ENCODE measurements at places on chromosomes 5 and 9.

DNA sequence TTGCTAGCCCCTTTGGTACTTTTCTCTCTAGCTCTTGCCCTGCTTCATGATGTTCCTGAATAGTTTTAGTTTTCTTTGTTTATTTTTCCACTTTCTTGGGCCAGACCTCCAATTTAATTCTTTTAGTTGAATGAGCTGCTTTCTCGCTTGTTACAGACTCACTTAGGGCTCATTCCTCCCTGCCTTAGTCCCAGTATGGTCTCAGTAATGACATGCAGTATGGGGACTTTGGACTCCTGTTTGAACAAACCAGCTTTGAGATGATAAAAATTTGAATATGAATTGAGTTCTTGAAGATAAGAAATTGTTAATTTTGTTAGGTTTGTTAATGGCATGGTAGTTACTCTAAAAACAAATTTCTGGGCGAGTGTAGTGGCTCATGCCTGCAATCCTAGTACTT lies 284.8 kb upstream of the DMRT1 start:
- no peak for DNase-seq

DNA sequence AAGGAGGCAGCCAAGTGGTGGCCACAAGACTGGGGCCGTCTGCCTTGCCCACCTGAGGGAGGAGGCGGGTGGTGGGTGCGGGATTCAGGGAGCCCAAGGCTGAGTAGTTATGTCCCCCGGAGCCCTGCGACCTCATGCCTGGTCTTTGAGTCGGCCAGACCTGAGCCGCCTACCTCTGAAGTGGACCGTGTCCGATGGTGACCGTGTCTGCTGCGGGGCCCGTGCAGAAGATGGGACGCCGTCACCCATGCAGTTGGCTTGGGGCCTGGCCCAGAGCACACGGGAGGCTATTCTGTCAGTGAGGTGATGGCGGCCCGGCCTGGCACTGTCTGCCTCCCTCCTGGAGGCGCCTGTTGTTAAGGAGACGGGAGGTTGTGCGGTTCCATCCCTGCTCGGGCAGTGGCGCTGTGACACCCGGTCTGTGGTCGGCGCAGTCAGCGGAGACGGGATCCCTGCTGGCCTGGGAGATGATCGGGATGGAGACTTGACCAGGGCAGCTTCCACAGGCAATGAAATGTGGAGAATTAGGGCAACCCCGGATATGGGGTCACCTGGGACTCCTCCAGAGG lies 62.5 kb upstream of the FCN2 start:
- DNase-seq = no peak

DNA sequence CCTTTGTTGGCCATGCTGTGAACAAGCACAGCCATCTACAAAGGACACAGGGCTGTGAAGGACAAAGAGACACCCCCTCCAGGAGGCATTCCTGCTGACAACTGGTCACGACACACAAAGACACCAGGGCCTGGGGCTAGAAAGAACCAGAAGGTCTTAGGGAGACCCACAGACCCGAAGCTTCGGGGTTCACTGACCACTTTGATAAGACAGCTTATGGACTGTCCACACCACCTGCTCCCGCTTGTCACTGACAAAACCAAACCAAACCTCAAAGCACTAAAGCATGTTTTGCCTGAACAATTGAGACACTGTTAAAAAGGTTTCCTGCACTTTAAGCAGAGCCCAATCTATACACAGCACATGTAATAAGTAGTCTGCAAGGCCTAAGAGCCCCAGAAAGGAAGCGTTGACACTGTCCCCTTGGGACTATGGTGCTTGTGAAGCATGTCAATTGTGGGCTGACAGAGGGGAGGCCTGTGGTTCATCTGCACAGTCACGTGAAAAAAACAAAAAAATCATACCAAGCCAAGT lies 185.0 kb downstream of the GAPVD1 start:
- no peak for DNase-seq

DNA sequence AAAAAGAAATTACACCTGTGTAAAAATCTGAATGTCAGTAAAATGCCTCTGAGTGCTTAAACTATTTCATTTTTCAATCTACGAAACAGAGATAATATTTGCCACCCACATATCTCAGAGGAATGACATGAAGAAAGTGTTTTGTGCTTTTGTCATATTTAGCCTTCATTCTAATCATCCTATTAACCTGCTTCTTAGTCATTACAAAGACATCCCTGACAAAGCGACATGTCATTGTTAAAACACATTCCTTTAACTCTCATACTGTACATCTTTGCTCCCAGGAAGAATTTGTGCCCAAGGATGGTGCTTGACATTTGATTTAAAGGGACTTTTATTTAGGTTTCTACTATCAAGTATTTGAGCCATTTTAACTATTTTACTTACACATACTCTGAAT lies 275.9 kb downstream of the DMRTA1 start:
- peak; percentile 4 for DNase-seq

GRCh38 chr5:71894091-71894490 lies 175.0 kb downstream of the CARTPT start:
- DNase-seq = no peak

DNA sequence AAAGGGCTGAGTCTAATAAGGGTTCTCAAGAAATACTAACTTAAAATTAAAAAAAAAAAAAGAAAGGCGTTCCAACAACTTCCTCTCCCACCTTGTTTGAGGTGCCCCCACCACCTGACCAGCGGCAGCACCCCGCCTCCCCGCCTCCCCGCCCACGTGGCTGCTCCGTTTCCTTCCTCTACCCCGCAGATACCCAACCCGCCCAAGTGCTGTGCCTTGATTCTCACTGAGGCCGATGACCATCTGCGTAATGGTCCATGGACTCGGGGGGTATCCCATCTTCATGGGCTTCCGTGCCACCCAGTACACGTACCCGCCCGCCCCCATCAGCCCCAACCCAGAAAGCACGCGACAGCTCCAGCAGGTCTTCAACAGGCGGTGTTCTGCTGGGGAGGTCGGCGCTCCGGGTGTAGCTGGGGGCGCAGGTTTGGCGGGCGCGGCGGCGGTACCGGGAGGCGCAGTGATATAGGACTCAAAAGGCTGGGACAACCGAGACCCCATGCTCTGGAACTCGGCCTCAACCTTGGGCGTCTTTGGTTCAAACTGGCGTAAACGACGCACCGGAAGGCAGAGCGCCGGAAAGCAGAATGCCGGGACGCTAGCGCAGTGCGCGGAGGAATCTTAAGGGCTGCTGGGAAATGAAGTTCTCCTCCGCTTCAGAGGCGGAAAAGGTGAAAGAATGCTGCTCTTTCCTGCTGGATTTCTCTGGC lies at the start of gene DMAC1:
DMAC1 (minus strand) TSS at position 545 of the 710 bp plus-strand sequence; CDS start at position 501, 44 bp downstream.
- DNase-seq = peak; percentile 86

GRCh38 chr9:81562231-81563019 lies 126.9 kb downstream of the TLE1 start:
- DNase-seq = peak; percentile 92

- no peak for DNase-seq
Observed at GRCh38 chr9:126166291-126166690, 160.3 kb upstream of the MVB12B start.

DNA sequence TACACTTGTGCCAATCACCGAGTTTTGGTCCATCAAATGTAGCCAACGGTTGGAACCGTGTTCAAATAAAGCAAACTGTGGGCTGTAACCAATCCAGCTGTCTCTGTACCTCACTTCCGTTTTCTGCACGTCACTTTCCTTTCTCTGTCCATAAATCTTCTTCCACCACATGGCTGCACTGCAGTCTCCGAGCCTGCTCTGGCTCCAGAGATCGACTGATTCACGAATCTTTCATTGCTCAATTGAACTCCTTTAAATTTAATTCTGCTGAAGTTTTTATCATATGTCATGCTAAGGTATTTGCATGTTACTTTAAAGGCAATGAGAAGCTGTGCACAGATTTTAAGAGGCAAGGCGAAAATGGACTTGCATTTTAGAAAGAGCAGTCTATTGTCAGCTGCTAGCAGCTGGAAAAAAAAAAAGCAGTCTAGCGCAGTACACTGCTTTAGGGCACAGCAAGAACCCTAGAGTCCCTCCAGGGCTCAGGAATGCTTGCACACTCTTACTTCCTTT lies 13.2 kb downstream of the TTC39B start:
- peak; percentile 11 for DNase-seq

DNA sequence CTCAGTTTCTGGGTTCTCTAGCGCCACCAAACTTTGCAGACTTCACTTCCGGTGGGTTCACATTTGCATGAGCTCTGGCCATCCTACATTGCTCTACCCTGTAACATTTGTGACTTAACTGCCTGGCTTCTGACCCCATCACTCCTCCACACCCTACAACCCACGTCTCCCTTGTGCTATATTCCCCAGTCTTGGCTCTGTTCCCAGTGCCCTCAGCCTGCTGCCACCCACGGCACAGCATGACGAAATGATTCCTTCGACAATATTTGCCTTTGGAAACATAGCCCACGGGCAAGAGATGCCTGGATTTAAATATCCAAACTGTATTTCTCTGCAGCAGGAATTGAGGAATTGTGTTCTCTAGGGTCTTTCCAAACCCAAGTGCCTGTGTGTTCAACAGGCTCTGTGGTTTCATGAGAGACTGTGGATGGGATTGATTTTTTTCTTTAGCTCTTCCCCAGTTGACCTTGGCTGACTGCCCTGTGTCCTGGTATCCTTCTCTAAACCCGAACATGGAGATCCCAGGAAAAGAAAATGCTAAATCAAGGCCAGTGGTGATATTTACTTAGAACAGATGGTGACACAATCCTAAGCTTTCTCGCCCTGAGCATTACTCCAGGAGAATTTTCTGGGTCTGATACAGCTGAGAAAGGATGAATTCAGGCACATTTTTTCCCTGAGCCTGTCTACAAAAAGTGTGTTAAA lies 44.4 kb upstream of the GRIA1 start:
- DNase-seq = no peak

DNA sequence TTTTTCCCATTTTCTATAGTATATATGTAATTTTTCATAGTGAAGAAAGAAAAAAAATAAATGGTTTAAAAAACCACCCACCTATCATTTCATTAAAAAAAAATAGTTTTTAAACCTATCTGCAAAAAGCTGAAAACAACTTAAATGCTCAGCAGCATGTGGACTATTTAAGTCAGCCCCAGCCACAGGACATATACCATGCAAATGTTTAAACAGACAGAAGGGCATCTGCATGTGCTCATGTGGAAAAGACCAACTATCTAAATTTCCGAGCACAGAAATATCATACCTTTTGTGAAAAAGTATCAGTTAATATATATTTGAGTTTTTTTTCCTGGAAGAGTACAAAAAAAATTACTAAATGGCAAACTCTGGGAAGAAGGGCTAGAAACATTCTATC lies 143.4 kb downstream of the EPB41L4A start:
- no peak for DNase-seq

- DNase-seq = peak; percentile 42
Observed at GRCh38 chr5:148776780-148777179, 49.6 kb upstream of the ADRB2 start.

GRCh38 chr9:136024696-136025316 lies 63.6 kb upstream of the UBAC1 start:
- no peak for DNase-seq

DNA sequence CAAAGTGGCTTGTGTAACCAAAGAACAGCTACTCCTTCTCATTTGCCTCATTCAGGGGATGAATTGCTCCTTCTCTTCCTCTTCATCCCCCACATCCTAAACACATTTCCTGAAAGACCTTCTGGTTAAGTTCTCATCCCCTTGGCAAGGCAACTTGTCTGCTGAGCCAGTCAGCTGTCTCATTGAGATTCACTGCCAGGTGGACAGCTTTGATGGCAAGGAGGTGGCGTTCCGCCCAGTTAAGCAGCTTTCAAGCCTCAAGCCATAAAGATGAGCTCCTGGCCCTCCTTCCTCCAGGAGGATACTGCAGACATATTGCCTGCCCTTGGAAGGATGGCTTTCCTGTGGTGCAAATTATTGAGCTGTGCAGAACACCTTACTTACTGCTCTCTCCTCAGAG lies 448.6 kb upstream of the MPDZ start:
- DNase-seq = no peak

GRCh38 chr5:66892716-66893115 lies 296.5 kb downstream of the MAST4 start:
- no peak for DNase-seq

DNA sequence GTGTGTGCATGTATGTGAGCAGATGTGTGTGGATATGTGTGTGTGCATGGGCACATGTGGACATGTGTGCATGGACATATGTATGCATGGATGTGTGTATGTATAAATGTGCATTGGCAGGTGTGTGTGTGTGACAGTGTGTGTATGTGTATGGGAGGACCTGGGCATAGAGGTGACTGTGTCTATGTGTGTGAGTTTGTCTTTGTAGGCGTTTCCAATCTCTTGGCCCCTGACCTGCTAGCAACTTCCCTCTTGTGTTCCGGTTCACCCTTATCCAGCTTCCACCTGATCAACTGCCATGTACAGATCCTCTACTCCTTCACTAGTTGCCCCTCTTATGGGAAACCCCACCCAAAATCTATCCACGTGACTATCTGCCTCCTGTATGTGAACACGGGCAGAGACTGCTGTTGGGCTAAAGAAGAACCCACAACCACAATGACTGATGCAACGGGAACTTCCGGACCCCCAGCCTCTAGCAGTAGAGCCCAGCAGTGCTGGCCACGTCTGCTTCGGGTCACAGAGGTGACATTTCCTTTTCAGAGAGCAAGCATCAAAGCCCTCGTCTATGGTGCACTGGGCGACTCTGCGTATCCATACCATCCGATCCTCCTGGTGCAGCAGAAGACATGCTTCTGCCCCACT lies 24.9 kb upstream of the GADD45G start:
- DNase-seq = no peak

DNA sequence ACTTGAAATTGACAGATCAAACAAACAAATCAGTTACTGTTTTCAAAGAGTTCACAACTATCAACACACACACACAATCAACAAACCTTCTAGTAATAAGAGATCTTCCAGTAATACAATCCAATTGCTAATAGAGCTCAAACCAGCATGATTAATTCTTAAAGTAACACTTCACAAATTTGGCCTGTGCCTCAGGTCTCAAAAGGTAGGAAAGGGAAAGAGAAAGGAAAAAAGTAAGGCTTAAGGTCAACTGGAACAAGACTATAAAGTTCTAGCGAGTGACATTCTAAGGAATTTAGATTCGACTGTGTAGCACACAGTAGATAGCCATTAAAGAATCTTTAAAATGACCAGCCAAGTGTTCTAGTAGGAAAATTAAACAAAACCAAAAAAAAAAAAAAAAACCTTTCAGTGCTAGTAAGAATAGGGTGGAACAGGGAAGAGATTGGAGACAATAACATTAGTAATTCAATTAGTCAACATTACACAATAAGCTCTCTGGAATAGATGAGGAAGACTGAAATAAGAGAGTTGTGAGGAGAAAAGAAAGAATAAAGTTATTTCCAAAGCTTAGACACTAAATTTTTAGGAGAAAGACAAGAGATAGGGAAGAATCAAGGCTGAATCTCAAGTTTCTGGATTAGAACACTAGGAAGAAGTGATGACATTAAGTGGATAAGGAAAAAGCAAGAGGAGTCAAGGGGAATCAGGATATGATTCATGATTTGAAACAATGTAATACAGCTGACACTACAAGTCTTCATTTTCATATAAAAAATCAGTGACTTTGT lies 86.1 kb downstream of the FBXL17 start:
- peak; percentile 48 for DNase-seq
